ENCODE measurements at places on chromosomes 11 and 22.

DNA sequence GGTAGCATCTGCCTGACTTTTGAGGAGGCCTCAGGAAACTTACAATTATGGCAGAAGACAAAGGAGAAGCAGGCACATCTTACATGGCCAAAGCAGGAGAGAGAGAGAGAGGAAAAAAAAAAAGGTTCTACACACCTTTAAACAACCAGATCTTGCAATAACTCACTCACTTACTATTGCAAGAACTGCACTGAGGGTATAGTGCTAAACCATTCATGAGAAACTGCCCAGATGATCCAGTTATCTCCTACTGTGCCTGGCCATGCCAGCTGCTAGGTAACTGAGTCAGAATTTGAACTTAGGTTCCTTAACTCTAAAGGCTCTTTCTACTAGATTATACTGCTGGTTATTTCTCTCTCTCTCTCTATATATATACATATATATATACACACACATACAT lies 7.3 kb downstream of the HORMAD2 start:
- DNase-seq: no peak

DNA sequence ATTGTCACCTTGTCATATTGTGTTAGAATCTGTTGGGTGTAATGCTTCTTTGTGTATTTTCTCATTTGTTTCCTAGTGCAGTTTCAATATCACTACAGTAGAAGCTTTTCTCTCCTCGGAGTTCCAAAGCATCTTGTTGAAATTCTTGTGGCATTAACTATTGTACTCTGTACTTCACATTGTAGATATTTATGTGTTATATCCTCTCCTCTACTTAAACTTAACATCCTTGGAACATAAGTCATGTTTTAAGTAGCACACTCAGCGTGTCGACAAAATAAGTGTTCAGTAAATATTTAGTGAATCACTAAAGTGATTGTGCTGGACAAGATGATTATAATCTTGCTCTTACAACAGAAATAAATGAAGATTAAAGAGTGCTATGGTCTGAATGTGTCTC lies 201.7 kb downstream of the ARHGAP42 start:
- DNase-seq: no peak

- DNase-seq: no peak
Measured at GRCh38 chr11:78265326-78265725, 76.6 kb downstream of the USP35 start.

DNA sequence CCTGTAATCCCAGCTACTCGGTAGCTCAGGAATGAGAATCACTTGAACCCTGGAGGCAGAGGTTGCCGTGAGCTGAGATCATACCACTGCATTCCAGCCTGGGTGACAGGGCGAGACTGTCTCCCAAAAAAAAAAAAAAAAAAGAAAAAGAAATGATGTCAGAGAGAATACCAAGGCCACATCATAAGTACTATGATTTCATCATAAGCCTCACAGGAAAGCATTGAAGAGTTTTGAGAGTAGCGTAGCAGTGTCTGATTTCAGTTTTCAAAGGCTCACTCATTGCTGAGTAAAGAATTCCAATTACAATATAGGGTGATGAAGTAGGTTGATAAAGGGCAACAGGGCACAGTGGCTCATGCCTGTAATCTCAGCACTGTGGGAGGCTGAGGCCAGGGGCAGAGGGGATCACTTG lies 88.8 kb downstream of the MRTFA start:
- no peak for DNase-seq

DNA sequence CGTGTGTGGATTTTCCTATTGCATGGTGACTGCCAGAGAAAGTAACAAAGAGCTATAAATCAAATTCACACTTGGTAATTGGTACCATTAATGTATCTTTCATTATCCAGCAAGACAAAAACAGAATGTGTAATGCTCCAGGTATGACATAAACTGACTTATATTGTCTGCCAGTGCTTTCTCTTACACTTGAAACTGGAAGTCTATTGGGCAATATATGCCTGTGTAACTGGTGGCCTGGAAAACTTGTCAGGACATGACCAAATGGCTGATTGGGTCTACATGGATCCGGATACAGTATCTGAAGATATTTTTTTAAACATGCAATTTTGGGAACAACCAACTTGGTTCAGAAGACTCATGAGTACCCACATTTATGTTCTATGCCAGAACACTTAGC lies 174.6 kb upstream of the ARHGAP42 start:
- DNase-seq: no peak

DNA sequence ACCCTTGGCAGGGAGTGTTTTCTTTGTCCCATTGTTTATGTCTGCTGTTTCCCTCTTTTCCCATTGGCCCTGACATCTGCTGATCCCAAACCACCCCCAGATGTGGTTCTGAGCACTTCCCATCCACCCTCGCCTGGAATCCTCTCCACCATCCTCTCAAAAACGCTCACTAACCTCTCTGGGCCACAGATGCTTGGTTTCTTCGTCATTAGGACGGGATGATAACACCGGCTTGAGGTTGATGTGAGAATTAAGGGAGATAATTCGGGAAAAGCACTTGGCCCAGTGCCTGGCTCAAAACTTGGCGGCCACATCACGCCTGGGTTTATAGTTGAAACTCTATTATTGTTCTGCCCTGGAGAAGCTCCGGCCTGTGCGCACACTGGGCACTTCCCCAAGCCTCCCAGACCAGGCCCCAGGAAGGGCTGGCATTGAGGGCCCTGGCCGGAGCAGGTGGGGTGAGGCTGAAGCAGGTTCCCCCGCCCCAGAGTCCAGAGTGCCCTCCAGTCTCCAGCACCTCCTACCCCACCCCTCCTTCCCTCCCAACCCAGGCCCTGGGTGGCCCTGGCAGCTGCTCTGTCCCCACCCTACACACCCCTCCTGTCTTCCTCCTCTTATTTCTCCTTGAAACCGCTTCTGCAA lies 63.7 kb downstream of the CYTH4 start:
- DNase-seq: peak; percentile 99

GRCh38 chr11:64151337-64151736 lies 14.6 kb downstream of the MACROD1 start:
- DNase-seq: no peak

DNA sequence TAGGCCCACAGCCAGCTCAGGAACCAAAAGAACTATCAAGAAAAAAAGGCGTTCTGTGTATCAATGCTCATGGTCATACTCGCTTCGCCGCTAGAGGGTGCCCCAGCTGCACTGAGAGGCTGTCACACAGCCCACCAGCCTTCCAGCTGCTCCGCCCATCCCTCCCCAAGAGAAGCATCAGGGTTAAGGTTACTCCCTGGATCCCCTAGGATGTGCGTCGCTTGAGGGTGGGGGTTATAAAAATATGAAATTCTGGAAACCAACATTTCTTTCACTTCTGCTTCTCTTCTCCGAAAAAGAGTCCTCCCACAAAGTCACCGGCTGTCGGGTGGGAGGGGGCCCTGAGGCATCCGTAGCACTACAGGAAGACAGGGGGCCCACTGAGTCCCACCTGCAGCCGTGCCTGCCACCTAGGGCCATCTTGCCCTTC lies 1.7 kb downstream of the CBX6 start:
- DNase-seq: peak; percentile 82

DNA sequence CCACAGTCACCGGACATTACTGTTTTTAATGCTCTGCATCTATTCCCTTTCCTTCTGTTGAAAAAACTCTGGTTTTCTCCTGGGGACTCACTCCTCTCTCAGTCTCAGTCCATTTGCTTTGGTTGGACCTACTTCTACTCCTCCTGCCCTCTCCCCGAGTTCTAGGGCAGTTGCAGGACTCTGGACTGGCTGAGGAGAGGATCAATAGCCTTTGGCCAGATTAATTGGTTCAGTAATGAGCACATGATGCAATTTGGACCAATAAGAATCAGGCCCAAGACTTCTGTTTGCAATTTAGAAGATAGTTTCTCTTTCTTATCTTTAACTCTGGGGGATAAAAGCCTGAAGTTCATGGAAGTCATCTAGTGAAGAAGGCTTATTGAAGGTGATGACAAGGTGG lies 15.3 kb upstream of the TPH1 start:
- DNase-seq: no peak

GRCh38 chr11:17572791-17573460 lies 25.9 kb downstream of the OTOG start:
- DNase-seq: no peak

GRCh38 chr11:76524461-76524860 lies 79.6 kb downstream of the EMSY start:
- DNase-seq: peak; percentile 30

DNA sequence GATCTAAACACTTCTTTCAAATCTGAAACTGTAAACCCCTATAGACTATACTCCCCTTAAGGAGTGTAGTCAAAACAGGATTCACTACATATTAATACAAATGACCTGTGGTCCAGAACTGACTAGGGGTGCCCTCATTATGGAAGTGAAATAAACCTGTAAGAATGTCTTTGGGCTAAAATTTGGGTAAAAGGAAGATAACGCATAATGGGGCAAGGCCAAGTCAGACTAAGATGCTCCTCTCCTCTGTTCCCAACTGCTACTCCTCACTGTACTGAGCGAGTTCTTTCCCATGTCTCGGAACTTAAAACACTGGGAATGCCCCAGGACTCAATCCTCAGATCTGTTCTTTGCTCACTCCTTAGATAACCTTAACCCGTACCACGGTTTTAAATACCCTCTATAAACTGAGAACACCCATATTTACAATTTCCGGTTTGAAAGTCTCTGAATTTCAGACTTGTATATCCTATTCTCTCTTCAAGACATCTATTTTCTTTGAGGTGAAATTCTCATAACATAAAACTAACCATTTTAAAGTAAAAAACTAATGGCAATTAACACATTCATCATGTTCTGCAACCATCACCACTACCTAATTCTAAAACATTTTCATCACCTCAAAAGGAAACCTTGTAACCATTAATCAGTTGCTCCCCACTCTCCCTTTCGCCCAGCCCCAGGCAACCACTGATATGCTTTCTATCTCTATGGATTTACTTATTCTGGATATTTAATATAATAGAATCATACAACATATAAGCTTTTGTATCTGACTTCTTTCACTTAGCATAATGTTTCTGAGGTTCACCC lies 4.0 kb downstream of the THAP12 start:
- DNase-seq: no peak

DNA sequence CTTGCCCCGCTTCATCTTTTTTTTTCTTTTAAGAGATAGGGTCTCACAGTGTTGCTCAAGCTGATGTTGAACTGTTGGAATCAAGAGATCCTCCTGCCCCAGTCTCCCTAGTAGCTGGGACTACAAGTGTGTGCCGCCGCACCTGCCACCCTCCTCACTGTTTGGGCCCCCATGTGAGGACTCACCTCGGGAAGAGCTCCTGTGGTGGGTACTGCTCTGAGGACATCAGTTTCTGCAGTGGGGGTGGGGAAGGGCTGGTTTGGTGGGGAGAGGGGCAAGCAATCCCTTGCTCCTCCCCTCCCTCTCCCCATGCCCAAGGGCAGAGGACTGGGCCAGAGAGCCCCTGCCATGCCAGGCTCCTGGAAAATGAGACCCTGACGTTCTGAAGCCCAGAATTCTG lies 1.5 kb upstream of the SLC16A8 start:
- no peak for DNase-seq

DNA sequence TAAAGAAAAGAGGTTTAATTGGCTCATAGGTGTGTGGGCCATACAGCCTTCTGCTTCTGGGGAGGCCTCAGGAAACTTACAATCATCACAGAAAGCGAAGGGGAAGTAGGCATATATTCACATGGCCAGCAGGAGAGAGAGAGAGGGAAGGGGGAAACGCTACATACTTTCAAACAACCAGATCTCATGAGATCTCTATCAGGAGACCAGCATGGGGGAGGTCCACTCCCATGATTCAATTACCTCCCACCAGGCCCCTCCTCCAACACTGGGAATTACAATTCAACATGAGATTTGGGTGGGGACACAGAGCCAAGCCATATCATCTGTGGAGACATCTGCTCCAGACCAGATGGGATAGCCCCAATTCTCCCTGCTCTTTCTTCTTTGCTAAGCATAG lies 866.0 kb downstream of the BRD1 start:
- no peak for DNase-seq

GRCh38 chr11:71406681-71407080 lies 41.5 kb downstream of the DHCR7 start:
- DNase-seq: no peak

GRCh38 chr11:34299284-34299972 lies 58.4 kb downstream of the ABTB2 start:
- DNase-seq: no peak

- DNase-seq: no peak
Measured at GRCh38 chr22:50258361-50259292, 2.9 kb downstream of the MAPK12 start.

Measured in fibroblast of the aortic adventitia (primary cell).